ENCODE measurements at places on chromosomes 3 and 15. TPM values are rescaled to one million over a fixed set of nuclear protein-coding genes. Genes with fewer than 3 reads are reported as not detected.

ZNF385D gene
- total RNA-seq = 2.2 TPM

TUBGCP4 gene
- 25.5 TPM for total RNA-seq

CPNE9 gene
- total RNA-seq = 0.59 TPM

EOGT gene
- 4.5 TPM for total RNA-seq

DPPA2 gene
- total RNA-seq = 0.36 TPM

SLC6A20 gene
- total RNA-seq = 1.5 TPM

C3orf62 gene
- total RNA-seq = 10.7 TPM

CCDC33 gene
- total RNA-seq = 5.0 TPM

TNFSF10 gene
- total RNA-seq = 48.1 TPM

HES1 gene
- 180 TPM for total RNA-seq

RNU6-1 gene
- not detected for total RNA-seq

SLC12A1 gene
- 0.05 TPM for total RNA-seq

CYP11A1 gene
- total RNA-seq = 1.0 TPM

EMC7 gene
- 54.5 TPM for total RNA-seq

CNTN4 gene
- 29.7 TPM for total RNA-seq

OXSR1 gene
- 51.1 TPM for total RNA-seq

IQCH gene
- total RNA-seq = 1.00 TPM

DNAJC19 gene
- total RNA-seq = 46.3 TPM

GOLGA6B gene
- total RNA-seq = not detected

RTF1 gene
- 54.4 TPM for total RNA-seq

LRRC31 gene
- 1.4 TPM for total RNA-seq

Data from type B pancreatic cell (in vitro differentiated cells).